Omental fat pad (tissue), 4 donors: ENCODE measurements at places on chromosomes 1 and 21. TPM values are rescaled to one million over a fixed set of nuclear protein-coding genes. Genes with fewer than 3 reads are reported as not detected.

Gene S100A16
- 136 TPM for total RNA-seq

Gene PSMG1
- total RNA-seq, result 17.5 TPM

Gene VCAM1
- total RNA-seq, result 68.9 TPM

Gene SPRR1A
- not detected for total RNA-seq

Gene C8B
- not detected for total RNA-seq

Gene PLD5
- 0.36 TPM for total RNA-seq

Gene ADAM30
- total RNA-seq, result not detected

Gene FCRL4
- total RNA-seq, result not detected

Gene CCDC30
- 2.4 TPM for total RNA-seq

Gene LCE1D
- not detected for total RNA-seq

Gene PPP1R12B
- 44.5 TPM for total RNA-seq

Gene MATN1
- total RNA-seq, result not detected

Gene SRSF11
- total RNA-seq, result 184 TPM

Gene PROK1
- 2.8 TPM for total RNA-seq

Gene PRR9
- total RNA-seq, result 5.4 TPM

Gene TMEM240
- 2.7 TPM for total RNA-seq

Gene SEMA6C
- 25.5 TPM for total RNA-seq

Gene GNG4
- 1.2 TPM for total RNA-seq

Gene TMCC2
- 4.9 TPM for total RNA-seq

Gene CLCNKB
- total RNA-seq, result 2.2 TPM

Gene GJC2
- total RNA-seq, result 2.9 TPM

Gene TCHHL1
- not detected for total RNA-seq

Gene NHLH1
- 0.46 TPM for total RNA-seq

Gene AHDC1
- 8.7 TPM for total RNA-seq

Gene LMOD1
- total RNA-seq, result 31.6 TPM

Gene NTMT2
- total RNA-seq, result not detected

Gene LCE1C
- not detected for total RNA-seq

Gene ADCY10
- total RNA-seq, result not detected
